ENCODE measurements at places on chromosomes 4 and X. TPM values are rescaled to one million over a fixed set of nuclear protein-coding genes. Genes with fewer than 3 reads are reported as not detected.

- no peak for DNase-seq
These were observed 286.7 kb upstream of the TENM3 start for GRCh38 chr4:181956512-181956911.

DNA sequence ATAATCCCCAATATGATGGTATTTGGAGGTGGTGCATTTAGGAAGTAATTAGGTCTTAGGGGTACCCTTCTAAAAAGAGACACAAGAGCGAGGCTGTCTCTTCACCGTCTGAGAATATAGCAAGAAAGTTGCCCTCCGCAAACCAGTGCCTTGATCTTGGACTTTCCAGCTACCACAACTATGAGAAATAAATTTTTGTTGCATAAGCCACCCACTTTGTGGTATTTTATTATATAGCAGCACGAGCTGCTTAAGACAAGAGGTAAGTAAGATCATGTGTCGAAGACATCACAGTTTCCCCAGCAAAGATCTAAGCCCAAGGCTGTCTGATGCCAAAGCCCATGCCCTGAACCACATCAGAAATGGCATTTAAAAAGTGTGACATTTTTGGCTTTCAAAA is 9.6 kb upstream of the EXOSC9 start:
- DNase-seq, result no peak

DNA sequence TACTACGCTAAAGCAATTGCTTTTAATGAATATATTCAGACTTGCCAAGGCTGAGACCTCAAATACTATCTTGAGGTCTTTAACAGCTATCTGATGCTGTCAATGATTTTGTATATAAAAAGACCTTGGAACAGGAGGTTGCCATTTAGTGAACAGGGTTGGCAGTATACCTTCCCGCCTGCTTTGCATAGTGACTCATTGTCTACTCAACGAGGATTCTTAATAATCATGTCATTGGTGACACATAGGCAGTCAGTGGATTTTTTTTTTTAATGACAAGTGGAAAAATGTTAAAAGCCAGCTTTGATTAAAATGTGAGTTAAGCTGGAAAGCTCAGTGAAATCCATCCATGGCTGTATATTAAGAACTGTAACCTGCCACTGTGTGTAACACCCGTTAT is 164.0 kb downstream of the ASMT start:
- no peak for DNase-seq

- DNase-seq, result no peak
These were observed 16.9 kb upstream of the HPRT1 start for GRCh38 chrX:134443020-134443419.

GRCh38 chrX:2243913-2244460 is 256.8 kb downstream of the DHRSX start:
- DNase-seq, result no peak

DNA sequence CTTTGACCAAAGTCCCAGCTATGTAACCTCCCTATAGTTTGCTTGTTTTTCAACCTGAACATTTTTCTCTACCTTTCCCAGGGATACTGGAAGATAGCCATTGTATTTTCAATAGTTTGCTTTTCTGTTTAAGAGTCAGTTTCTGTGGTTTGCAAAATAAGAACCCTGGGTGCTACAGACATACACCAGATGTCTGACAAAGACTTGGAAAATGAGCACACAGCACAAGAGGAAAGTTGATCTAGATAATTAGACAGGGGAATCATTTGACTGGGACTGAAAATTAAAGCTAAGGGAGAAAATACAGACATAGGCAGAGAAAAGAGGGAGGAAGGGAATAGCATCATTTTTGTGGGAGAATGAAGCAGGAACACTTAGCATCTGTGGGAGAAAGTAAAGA is 218.3 kb upstream of the CNKSR2 start:
- DNase-seq, result no peak

- DNase-seq, result no peak
These were observed 44.3 kb upstream of the TBL1X start for GRCh38 chrX:9420275-9421265.

DNA sequence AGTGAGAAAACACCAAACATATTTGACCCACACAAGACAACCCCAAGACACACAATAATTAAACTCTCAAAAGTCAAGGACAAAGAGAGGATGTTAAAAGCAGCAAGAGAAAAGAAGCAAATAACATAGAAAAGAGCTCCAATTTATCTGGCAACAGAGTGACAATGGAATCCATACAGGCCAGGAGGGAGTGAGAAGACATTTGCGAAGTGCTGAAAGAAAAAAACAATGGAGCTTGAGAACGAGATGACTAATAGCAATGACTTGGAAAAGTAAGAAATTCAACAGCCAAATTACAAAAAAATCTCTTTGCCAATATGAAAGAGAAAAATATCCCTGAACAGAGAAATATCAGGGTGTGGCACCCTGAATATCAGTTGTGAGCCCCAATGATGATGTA is 61.6 kb downstream of the MAD2L1 start:
- no peak for DNase-seq

DNA sequence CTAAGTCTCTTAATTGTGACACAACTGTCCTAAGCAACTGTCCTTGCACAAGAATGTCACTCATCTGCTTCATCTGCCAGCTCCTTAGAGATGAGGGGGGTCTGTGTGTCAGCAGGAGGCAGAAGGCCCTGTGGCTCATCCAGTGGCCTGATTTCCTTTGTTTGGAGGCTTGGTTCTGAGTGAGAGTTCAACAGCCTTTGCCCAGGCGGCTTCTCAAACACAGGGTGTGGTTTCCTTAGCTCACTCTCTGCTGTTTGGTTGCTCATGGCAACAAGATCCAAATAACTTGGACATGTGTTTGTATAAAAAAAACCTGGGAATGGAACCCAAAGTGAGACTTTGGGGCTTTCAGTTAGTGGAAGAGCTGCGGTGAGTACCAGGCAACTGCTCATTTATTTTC is 46.6 kb downstream of the MAP7D3 start:
- DNase-seq, result peak; percentile 47

DNA sequence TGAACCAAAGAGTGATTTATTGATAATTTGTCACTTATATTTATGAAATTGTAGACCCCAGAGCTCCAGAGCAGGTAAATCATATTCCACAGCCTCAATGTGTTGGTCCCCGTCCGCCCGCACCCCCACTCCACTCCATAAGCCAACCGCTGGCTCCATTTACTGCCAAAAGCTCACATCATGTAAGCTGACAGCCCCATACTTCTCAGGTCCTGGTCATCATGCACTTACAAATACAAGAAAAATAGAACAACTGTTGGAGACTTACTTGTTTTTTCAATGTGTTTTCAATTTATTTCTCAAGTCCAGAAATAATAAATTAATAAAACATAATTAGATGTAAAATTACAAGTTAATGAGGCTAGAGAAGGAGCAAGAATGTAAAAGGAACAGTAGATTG is 235.7 kb upstream of the HAND2 start:
- DNase-seq, result no peak

GRCh38 chr4:140807491-140808252 is 51.5 kb upstream of the TBC1D9 start:
- no peak for DNase-seq

DNA sequence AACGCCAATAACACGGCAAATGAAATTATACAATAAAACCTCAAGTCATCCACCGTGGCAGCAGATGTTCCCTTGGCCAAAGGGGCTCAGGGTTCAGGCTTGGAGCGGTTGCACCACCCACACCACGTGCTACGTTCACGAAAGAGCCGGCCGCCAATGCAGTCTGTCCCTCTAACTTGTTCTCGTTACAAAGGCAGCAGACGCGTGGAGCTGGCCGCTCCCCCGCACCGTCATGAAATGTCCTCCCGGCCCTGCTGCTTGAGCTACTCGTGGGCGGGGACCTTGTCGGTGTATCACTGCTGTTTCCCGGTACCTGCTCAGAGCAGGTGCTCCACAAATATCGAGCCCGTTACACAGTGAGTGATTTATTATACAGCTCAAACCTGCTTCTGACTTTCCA is 36.4 kb upstream of the MAN2B2 start:
- DNase-seq, result no peak

- no peak for DNase-seq
These were observed 25.1 kb upstream of the FAM156A start for GRCh38 chrX:52983321-52984000.

DNA sequence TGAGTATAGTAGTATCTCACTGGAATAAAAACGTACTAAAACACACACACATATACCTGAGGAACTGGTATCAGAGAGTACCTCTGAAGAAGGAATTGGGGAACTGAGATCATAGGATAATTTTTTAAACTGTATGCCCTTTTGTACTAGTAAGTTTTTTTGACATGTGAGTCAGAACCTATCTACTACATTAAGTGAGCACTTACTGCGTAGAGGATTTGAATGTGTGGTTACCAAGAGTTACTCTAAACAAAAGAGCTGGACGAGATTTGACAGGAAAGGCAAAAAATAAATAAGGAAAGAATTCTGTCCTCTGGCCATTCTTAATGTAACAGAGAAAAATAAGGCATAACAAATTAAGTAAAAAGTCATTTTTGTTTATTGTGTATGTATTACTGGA is 546.5 kb upstream of the FAT1 start:
- DNase-seq, result no peak

- DNase-seq, result no peak
These were observed 542 bp downstream of the RNF150 start for GRCh38 chr4:141132709-141133145.

DNA sequence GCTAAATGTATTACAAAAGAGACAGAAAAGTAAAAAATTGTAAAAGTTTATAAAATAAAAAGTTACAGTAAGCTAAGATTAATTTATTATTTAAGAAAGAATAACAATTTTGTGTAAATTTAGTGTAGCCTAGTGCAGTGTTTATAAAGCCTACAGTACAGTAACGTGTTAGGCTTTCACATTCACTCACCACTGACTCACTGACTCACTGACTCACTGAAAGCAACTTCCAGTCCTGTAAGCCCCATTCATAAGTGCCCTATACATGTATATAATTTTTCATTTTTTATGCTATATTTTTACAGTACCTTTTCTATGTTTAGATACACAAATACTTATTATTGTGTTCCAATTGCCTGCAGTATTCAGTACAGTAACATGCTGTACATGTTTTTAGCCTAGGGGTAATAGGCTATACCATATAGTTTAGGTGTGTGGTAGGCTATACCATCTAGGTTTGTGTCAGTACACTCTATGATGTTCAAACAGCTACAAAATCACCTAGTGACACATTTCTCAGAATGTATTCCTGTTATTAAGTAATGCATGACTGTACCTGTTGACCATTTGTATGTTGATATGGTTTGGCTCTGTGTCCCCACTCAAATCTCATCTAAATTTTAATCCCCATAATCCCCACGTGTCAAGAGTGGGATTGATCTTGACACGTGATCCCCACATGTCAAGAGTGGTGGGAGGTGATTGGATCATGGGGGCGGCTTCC is 57.9 kb downstream of the CFAP299 start:
- no peak for DNase-seq

DNA sequence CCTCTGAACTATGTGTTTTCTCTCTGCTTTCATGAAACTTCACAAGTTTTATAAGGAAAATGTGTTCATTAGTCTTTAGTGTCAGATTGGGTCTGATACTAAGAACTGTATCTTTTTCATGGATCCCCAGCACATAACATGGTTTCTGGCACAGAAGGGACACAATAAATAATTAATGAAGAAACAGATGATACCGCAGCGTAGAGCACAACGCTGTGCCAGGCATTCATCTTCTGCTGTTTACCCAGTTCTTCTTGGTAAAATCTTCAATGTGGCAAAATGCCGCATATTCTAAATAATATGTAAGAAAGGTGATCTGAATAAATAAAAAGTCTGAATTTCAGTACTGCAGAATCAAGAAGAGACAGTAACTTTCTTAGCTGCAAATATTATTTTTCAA is 12.3 kb downstream of the SCARB2 start:
- DNase-seq, result no peak

GRCh38 chrX:109707319-109707718 is 25.7 kb downstream of the ACSL4 start:
- peak; percentile 5 for DNase-seq

The C4orf51 gene
- total RNA-seq, result not detected

The RAB41 gene
- not detected for total RNA-seq

The TMSB15B gene
- 8.7 TPM for total RNA-seq

Measured in activated CD4-positive, alpha-beta T cell treated with anti-CD3 and anti-CD28 coated beads, Interleukin-2, amount 10 ng/mL, durations not matched to agents 7 days and 5 days (primary cell).